ENCODE measurements at places on chromosomes 6 and 20.

- no peak for DNase-seq
Observed at GRCh38 chr6:134216301-134217010, 101.5 kb downstream of the SGK1 start.

GRCh38 chr6:42021847-42022754 is 28.2 kb upstream of the TAF8 start:
- DNase-seq: peak; percentile 48

- peak; percentile 35 for DNase-seq
Observed at GRCh38 chr6:157774153-157775135, 48.6 kb upstream of the SNX9 start.

- DNase-seq: peak; percentile 74
Observed at GRCh38 chr6:160519603-160520042, 144.5 kb downstream of the LPA start.

GRCh38 chr20:17565169-17565845 is 4.6 kb upstream of the DSTN start:
- DNase-seq: peak; percentile 48

DNA sequence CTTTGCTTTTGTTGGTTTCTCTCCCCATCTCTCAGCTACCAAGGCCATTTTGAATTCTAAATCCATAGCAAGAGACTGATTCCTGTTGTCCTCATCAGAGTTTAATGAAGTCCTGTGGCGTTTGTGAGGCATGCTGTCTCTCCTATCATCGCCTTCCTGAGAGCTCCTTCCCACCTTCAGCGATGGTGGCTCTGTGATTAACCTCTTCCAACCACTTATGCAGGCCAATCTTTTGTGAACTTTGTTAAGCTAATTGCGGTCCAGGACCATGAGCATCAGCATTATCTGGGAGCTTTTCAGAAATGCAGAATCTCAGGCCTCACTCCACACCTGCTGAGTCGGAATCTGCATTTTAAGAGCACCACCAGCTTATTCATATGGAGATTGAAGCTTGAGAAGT is 272.5 kb upstream of the CDYL start:
- DNase-seq: no peak

- no peak for DNase-seq
Observed at GRCh38 chr6:169398342-169399105, 144.9 kb upstream of the THBS2 start.

- DNase-seq: no peak
Observed at GRCh38 chr6:37338745-37339255, 15.0 kb upstream of the RNF8 start.

- no peak for DNase-seq
Observed at GRCh38 chr6:31299947-31300346, 28.1 kb upstream of the HLA-C start.

- DNase-seq: no peak
Observed at GRCh38 chr20:51013577-51014330, 9.2 kb downstream of the KCNG1 start.

- no peak for DNase-seq
Observed at GRCh38 chr20:24684421-24684871, 215.0 kb downstream of the SYNDIG1 start.

- DNase-seq: peak; percentile 23
Observed at GRCh38 chr20:46128310-46129151, 10.4 kb downstream of the CD40 start.

DNA sequence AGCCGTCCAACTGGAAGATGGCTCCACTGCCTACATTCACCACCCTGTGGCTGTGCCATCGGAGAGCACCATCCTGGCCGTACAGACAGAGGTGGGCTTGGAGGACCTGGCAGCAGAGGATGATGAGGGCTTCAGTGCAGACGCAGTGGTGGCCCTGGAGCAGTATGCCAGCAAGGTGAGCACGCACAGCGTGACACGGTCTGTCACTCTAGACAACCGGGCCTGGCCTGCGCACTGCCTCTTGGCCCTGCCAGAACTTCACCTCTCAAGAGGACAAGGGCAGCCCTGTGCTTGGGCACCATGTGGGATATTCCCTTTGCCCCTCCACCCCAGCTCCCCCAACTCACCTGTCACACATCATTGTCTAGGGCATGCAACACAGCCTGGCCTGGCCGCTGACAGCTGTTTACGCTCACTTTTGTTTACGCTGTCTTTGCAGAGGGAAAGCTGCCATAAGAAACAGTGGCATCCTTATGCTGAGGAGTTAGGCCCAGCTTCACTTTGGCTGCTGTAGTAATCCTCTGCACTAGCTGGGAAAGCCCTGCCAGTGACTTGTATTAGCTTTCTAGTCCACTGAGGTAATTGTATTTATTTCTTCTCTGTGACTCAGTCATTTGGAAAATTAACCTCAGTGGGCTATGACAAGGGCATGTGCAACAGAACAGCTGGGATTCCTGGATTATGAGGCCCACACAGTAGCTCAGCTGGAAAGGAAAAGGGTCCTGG is 9.8 kb upstream of the DEF6 start:
- DNase-seq: no peak

DNA sequence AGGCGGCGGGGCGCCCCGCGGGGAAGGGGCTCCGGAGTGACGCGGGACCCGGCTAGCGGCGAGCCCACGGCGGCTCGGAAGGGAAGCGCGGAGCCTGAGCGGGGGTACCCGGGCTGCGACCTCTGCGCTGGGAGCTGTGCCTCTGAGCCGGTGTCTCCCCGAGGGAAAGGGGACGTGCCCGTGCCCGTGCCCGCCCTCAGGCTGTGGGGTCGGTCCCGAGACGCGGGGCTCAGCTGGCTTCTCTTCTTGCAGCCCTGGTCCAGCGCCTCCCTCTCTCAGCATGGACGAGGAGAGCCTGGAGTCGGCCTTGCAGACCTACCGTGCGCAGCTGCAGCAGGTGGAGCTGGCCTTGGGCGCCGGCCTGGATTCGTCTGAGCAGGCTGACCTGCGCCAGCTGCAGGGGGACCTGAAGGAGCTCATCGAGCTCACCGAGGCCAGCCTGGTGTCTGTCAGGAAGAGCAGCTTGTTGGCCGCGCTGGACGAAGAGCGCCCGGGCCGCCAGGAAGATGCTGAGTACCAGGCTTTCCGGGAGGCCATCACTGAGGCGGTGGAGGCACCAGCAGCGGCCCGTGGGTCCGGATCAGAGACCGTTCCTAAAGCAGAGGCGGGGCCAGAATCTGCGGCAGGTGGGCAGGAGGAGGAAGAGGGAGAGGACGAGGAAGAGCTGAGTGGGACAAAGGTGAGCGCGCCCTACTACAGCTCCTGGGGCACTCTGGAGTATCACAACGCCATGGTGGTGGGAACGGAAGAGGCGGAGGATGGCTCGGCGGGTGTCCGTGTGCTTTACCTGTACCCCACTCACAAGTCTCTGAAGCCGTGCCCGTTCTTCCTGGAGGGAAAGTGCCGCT is 686 bp downstream of the ZGPAT start:
- DNase-seq: no peak

DNA sequence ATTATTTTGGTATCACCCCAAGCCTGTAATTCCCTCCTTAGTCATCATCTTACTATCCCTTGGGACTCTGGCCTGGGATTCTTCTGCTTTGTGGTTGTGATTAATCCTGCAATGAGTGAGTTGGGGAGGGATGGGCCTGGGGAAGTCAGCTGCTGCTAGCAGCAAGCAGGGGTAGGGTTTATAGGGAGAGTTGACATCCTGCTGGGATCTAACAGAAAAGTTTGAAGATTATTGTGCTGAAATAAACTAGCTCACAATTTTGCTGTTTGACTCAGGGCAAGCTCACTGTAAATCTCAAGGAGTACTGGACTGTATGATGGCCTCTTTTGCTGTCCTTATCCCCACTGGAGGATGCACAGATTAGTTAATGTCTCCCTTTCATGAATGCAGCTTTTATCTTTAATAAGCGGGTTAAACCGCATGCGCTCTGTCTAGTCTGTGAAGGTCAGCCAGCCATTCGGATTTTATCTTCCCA is 83.4 kb downstream of the JARID2 start:
- DNase-seq: peak; percentile 87

DNA sequence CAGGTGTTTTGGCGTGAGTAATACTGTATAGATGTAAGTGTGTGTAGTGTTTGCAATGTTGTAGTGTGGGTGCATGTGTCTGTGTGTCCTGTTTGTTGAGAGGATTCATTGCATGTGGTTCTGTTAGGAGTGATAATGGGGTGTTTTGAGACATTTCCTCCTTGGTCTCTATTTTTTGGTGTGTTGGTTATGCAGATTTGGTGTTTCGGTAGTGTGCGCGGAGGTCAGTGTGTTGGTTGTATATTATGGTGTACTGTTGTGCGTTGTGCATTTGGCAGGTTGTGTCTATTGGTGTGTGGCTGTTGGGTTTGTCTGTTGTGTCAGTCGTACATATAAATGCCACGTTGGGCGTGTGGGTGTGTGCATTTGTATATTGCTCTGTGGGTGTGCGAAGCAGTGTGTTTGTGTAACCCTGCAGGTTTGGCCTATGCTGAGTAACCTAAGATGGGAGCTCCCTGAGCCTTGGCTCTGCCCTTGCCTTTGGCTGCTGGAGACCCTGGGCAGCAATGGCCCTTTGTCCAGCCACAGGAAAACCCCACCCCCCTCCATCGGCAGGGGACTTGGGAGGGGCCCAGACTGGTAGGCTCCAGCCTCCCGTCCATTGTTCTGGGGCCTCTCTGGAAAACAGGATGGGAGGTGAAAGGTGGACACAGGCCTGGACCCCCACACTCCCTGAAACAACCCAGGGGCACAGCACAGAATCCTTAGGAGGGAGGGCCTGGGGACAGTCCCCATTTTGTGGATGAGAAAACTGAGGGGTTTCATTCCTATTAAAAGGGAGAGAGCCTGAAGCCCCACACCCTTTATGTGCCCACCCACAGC is 10.3 kb upstream of the ID1 start:
- DNase-seq: peak; percentile 40

- peak; percentile 4 for DNase-seq
Observed at GRCh38 chr20:59207742-59208357, 44.2 kb downstream of the ZNF831 start.

- peak; percentile 35 for DNase-seq
Observed at GRCh38 chr20:5156675-5157448, 30.1 kb downstream of the CDS2 start.

- DNase-seq: peak; percentile 21
Observed at GRCh38 chr6:126232671-126233070, 107.2 kb upstream of the CENPW start.

DNA sequence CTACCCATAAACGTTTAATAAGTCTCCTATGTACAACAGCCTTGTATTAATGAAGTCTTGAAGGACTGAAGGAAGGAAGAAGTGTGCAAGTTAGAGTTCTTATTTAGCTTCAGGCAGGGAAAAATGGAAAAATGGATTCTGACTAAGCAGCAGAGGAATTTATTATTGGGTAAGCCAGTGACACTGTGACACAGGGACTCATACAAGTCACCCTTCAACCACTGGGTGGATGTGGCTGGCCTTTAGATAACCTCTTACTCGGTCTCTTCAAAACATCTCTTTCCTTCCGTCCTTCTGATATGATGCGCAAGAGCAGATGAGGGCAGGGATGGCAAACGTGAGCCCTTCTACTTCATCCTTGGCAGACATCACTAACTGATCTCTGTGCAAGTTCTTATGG is 145.6 kb downstream of the DHX35 start:
- no peak for DNase-seq

All from cardiac fibroblast (primary cell).